ENCODE measurements at places on chromosomes 1 and 21.

GRCh38 chr1:47703981-47704596, 266.2 kb downstream of the FOXD2 start:
- DNase-seq, result peak; percentile 10

- no peak for DNase-seq
These were observed 140.6 kb upstream of the HMGB4 start for GRCh38 chr1:33723251-33723650.

DNA sequence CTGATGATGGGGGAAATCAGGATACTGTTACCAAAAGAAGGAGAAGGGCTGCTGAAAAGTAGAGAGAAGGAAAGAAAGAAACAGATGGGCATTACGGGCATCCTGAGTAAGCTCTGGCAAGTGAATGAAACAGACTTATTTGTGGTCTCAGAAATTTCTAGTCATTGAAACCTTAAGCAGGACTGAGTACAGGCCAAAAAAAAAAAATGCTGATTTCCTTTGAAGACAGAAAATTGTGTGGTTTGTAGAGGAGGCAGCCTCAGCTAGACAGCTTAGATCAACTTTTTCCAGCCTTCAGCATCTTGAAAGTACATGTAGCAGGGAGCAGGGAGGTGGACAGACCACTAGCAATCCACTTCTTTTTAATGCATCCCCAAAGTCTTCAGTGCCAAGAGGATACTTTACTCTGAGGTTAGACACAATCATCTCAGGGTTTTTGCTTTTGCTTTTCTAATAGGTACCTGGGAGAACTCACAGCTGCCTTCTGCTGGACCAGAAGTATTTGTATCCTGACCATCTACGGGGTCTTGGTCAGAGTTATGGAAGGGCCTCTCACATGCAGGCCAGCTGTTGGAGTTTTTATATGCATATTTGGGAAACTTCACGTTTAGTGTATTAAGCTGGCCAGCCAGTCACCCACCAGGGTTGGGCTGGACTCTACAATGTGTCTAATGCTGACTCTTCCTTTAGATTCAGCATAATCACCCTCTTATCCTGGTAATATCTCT, 10.6 kb upstream of the CAPZB start:
- DNase-seq, result no peak

DNA sequence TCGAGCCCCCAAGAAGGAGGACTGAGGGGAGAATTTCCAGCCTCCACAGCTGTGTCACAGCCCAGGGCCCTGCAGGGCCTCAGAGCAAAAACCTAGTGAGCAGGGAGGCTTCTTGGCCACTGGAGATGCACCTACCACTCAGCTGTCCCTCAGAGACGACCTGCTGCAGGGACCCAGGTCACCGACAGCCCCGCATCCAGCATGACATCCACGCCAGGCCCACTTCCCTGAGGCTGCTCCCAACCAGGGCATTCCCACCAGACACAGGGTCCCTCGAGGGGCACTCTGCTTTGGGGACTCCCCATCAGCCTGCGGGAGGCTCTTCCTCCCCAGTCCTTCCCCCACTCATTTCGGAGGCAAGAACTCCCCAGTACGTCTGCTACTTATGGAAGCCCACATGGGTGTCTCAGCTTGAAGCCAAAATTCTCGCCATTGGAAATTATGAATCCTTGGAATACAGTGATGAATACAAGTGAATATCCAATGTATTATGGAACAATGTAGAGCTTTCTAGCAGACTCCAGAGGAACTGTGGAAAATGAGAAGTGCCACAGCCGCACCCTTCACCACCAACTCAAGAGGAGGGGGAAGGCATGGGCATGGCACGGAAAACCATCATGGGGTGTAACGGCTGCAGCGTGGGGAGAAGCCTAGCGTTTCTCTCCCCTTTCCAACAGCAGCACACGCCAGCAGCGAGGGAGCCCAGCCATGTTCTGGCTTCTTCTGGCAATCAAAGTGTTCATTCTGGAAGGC, 6.9 kb downstream of the TFF3 start:
- DNase-seq, result no peak

GRCh38 chr1:90475631-90476030, 241.5 kb downstream of the BARHL2 start:
- DNase-seq, result no peak

DNA sequence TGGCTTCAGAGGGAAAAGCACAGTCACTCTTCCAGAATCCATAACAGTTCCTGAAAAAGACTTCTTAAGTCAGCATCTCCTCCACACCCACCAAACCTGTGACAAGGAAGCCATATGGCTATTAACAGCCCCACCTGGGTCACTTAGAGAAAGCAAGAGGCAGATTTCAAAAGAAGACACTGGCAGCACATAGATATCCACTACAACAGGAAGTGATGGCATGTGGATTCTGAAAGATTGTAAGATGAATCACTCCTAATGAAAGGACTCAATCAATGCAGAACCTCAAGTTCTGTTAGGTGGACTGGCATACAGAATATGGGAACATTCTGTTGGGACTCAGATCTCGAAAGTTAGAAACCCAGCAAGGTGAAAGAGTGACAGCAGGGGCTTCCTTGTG, 365.9 kb downstream of the TGFB2 start:
- DNase-seq, result no peak

- no peak for DNase-seq
These were observed 24.8 kb upstream of the RNF19B start for GRCh38 chr1:32989160-32990050.

GRCh38 chr1:184492536-184492935, 105.7 kb downstream of the C1orf21 start:
- no peak for DNase-seq

DNA sequence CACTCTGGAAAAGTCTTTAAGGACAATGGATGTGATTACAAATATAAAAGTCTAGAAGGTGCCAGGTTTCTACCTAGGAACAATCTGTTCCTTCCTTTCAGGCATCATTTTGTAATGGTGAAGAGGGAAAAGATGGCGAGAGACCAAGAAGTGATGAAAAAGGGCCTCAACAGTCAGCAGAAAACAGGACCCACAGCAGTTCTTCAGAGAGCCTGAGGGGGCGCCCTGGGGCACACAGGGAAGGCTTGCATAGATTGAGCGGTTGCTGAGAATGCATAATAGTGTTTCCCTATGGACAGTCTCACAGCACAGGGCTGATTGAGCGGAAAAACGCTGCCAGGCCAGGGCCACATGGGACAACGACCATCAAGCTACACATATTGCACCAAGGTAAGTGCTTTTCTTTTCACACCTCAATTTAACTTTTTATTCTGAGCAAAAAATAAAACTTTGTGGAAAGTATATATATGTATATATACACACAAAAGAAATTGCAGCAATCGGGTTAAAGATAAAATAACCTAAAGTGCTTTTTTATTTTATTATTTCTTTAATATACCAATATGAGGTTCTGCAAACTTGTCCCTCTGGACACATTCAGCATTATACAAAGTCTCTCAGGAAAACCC, 3.1 kb upstream of the YRDC start:
- peak; percentile 7 for DNase-seq
